Chondrocyte (in vitro differentiated cells): ENCODE measurements at places on chromosomes 16 and 17.

- no peak for DNase-seq
Observed at GRCh38 chr17:10186771-10187410, 11.5 kb downstream of the GAS7 start.

GRCh38 chr17:42784409-42784808 is 4.0 kb downstream of the WNK4 start:
- no peak for DNase-seq

- DNase-seq, result no peak
Observed at GRCh38 chr17:49459401-49459984, 35.6 kb upstream of the NGFR start.

- no peak for DNase-seq
Observed at GRCh38 chr17:57861790-57862693, 12.2 kb upstream of the MRPS23 start.

GRCh38 chr17:40074871-40075200 is 12.1 kb downstream of the THRA start:
- DNase-seq, result no peak

DNA sequence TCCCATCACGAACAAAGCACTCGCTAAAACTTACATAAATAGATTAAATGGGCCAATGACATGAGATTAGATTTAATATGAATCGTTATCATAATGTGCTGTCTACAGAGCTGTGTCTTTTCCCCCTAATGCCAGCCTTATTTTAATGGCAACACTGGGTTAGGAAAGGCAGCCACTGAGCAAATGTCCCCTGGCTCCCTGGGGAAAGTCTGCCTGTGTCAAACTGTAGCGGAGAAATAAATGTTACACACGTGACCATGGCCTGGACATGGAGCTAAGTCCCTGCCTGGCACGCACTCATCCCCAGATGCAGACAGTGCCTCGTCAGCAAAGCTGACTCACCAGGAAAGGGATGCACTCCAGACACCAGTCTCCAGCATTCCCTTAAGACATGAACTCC is 61.3 kb upstream of the SDK2 start:
- DNase-seq, result no peak

DNA sequence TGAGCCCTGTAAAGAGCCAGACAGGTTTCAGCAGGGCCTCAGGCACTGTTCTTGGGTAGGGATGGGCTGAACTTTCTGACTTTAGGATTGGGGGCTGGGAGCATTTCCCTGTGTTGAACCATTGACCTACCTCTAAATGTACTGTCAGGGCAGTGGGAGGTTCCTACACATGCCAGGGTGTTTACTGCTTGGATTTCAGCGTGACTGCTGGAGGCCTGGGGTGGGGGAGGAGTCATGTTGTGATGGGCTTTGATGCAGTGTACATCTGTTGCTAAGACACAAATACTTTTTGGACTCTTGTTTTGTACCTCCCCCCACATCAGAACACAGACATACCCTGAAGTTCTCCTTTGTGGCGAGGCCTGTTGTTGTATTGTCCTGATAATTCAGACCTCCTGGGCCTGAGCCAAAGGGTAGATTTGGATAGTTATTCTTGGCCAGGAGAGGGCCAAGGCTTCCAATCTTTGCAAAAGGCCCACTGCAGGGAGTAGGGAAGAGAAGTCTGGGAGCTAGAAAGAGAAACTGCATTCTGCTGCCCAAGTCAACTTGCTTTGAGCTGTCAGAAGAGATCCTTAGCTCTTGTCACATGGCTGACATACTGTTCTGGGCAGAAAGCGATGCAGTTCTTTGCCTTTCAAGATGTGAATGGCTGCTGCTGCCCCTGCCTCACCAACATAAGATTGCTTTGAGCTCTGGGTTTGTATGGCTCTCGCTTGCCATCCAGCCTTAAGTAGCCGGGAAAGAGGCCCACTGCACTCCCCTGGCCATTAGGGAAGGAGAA is 3.7 kb downstream of the NFE2L1 start:
- DNase-seq, result no peak

DNA sequence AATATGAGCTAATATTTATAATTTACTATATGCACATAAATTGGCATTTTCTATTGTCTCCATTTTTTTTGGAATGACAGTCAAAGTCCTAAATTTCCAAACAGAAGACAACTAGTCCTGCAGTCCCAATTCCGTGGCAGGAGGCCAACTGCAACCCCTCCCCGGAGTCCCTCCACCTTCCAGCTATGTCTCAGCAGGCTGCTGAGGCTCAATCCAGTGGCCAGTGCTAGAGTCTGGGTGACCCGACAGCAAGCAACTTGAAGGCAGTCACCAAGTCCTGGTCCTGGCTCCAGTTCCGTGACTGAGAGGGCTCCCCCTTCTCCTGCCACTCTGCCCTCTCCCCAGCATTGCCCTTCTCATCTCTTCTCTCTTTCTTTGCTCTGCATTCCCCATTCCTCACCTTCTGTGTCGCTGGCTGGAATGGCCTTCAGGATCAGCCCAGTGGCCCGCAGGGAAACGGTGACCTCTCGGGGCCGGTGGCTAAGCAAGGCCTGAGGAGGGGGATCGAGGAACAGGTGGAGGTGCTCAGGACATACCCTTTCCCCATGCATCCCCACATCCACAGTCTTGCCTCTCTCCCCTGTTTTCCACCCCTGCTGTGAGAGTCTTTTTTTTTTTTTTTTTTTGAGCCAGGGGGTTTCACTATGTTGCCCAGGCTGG is 22.4 kb upstream of the MFSD6L start:
- no peak for DNase-seq

GRCh38 chr17:9109933-9110332 is 88.6 kb downstream of the NTN1 start:
- DNase-seq, result peak; percentile 3

- DNase-seq, result no peak
Observed at GRCh38 chr16:70649300-70649699, 2.9 kb downstream of the IL34 start.

DNA sequence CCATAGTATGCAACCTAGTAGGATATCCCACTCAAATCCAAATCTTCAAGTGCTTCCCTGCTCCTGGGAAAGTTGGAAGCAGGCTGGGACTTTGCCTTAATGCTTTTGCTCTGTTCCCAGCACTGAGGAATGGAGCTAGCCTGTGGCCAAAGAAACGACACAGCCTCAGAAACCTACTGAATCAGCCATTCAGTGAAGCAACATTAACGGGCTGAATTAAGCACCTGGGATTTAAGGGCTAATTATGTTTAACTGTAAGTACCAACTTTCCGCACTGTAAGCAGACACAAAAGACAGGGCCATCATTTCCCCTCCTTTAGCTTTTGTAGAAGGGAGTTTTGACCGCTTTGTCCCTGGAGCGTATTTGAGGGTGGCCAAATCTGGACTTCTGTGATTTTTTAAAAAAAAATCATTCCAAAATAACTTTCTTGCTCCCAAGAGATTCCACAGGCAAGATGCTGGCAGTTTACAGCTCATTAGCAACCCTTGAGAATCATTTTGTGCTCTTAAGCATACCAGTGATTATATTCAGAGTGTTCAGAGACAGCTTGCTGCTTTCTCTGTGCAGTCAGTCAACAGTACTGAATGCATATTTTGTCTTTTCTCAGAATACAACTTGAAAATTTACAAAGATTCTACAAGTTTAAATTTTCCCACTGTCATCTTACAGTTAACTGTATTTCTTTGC is 17.6 kb upstream of the NOL11 start:
- no peak for DNase-seq
